NCI-H1105 (cell line): ENCODE measurements at places on chromosomes 7 and 10.

DNA sequence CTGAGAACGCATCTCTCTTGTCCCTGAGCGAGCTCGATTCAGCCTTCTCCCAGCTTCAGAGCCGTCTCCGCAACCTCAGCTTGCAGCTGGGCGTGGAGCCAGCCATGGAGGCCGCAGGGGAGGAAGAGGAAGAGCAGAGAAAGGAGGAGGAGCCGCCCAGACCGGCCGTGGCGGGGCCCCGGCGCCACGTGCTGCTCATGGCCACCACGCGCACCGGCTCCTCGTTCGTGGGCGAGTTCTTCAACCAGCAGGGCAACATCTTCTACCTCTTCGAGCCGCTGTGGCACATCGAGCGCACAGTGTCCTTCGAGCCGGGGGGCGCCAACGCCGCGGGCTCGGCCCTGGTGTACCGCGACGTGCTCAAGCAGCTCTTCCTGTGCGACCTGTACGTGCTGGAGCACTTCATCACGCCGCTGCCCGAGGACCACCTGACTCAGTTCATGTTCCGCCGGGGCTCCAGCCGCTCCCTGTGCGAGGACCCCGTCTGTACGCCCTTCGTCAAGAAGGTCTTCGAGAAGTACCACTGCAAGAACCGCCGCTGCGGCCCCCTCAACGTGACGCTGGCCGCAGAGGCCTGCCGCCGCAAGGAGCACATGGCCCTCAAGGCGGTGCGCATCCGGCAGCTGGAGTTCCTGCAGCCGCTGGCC lies 43.2 kb downstream of the CHST3 start:
- no peak for DNase-seq

DNA sequence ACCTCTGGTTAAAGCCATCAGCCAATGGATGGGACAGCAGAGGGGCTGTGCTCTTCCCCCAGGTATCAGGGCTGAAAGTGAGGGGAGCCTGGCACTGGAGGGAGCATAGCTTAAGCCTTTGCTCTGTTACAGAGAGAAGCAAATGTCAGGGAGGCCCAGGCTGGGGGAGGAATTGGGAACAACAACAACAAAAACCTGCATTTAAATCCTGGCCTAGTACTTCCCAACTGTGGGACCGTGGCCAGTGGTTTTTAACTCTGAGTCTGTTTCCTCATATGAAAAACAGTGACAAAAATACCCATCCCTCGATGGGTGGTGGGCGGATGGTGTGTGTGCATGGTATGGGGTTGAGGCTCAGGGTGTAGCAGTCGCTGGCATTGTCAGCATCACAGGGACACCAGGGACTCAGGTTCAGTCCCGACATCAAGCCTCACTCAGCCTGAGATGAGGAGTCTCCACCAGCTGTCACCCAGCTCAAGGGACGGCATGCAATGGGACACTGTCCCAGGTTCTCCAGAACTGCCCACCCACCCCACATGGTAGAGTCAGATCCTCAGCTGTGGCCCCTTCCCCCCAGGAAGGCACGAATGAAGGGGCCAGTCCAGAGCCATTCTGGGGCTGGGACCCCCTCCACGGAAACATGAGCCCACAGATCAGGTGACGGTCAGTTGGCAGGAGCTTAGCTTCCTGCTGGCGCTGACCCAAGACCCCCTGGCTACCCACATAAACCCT lies 74.5 kb downstream of the AFAP1L2 start:
- DNase-seq: no peak

- DNase-seq: no peak
Observed at GRCh38 chr10:73926152-73926764, 15.3 kb downstream of the PLAU start.

DNA sequence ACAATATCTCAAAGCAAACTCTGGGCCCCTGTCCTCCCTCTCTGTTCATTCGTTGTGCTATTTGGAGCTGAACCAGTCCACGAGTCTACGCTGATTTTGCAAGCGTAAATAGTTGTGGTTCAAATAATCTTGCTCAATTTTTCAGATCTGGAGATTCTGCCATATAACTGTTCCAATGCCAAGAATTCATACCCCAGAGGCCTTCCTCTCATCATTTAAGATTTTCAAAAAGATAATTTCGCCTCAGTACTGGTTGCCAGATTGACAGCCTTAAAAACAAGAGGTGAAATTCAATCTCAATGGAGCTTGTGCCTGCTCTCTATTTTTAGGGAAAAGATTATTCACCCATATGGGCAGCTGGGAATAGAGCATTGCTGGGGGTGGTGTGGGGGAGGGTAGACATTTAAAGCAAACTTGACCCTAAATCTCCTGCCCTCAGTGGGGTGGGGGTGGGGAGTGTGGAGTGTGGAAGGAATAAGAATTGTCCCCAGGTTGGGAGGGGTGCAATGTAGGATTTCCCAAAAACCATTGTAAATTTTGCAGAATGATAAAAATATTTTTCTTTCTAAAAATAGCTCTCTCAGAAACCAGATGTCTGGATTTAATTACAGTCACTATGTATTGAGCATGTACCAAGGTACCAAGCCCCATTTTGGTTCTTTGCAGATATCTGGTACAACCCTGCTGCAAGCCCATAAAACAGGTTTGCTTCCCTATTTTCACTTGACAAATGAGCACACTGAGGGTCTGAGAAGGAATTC lies 104.7 kb upstream of the EEPD1 start:
- no peak for DNase-seq

- peak; percentile 16 for DNase-seq
Observed at GRCh38 chr10:3065622-3066021, 1.7 kb upstream of the PFKP start.

DNA sequence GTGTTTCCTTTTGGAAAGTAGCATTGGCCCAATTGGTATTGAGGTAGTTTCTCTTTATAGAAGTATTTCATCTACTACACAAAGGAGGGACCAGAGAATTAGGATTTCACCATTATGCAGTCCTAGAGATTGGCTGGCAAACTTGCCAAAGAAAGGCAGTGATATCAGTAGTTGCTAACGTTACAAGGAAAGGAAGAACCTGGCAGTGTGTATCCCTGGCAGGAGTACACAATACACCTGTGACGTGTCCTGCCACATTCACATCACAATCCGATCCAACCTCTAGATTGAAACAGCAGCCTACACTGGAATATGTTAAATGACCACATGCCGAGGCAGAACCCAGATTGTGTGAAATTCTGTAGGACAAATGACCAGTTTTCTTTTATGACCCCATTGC lies 81.7 kb downstream of the CACNB2 start:
- no peak for DNase-seq

DNA sequence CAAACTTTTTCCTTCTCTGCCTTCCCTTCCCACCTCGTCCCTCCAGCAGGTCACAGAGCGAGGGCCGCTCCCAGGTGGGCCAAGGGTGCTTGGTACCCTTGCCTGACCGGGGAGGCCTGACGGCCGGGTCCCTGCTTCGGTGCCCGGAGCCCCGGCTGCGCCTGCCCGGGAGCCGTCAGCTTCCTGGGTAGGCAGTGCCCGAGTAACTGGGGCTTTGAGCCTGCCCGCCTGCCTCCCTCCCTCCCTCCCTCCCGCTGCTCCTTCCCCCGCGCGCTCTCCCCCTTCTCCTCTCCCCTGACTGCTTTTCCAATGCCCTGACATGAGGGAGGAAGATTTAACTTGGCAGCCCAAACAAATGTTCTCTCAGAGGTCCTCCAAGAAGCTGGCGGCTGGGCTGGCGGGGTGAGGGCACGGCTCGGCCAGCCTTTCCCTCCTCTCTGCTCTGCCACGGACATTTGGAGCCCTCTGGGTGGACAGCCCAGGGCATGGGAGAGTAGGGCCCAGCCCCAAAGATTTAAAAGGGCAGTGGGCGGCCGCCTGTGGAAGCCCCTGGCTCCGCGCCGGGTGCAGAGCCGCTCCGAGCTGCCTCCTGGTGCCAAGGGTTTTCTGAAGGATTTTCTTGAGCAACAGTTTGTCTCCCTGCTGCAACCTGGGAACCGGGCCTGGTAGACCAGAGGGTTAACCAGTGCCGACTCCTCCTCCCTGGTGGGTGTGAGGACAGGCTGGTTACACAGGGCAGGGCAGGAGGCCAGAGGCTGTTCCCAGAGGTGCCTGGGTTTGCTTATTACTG lies 2.0 kb downstream of the ZMIZ1 start:
- peak; percentile 51 for DNase-seq

- DNase-seq: no peak
Observed at GRCh38 chr7:2006231-2006771, 226.4 kb downstream of the MAD1L1 start.

GRCh38 chr10:74683067-74683466 lies 143.3 kb upstream of the KAT6B start:
- no peak for DNase-seq
